ENCODE measurements at places on chromosomes 3 and 15. TPM values are rescaled to one million over a fixed set of nuclear protein-coding genes. Genes with fewer than 3 reads are reported as not detected.

Gene CYP19A1
- not detected for total RNA-seq

Gene ATP13A3
- total RNA-seq, result 36.9 TPM

Gene CIP2A
- 6.9 TPM for total RNA-seq

Gene SH2D7
- not detected for total RNA-seq

Gene PRTG
- 0.56 TPM for total RNA-seq

Gene DGKG
- total RNA-seq, result 0.40 TPM

Gene ADAMTS9
- 4.3 TPM for total RNA-seq

Gene SV2B
- total RNA-seq, result 0.28 TPM

Gene TRIM42
- total RNA-seq, result not detected

Gene CD96
- 1.0 TPM for total RNA-seq
